ENCODE measurements at places on chromosomes 2 and 18.

- no peak for DNase-seq
Measured at GRCh38 chr2:217725409-217725808, 277.4 kb downstream of the TNS1 start.

DNA sequence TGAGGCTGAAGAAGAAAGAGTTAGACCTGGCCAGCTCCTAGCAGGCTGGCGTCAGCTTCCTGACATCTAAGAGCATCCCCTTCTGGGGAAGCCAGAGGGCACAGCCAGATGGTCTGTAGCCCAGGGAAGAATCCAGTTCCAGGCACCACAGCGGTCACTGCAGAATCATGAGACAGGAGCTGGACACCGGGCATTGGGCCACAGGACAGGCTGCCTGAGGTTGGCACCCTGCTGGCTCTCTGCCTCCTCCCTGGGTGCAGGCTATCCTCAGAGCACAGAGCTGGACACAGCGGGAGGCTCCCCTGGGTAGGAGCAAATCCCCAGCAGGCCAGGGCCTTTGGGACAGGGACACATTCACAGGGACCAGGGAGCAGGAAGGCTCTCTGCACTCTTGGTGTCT is 19.8 kb upstream of the ATOH8 start:
- no peak for DNase-seq

- no peak for DNase-seq
Measured at GRCh38 chr2:27009716-27010115, 23.0 kb upstream of the TMEM214 start.

DNA sequence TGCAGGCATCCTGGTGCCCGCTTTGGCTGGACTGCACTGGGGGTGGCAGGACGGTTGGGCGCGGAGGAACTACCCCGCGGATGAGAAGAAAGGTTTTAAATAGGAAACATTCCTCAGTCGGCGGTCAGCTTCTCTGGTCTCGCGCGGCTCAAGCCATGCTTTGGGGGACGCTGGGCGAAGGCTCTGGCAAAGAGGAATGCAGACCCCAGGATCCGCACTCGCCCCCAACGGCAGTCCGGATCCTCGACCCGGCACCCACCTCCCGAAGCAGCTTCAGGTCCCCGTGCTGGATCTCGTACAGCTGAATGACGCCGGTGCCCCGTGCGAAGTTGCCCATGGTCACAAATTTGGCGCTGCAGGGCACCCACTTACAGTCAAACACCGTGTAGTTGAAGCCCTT is 686 bp upstream of the PNO1 start:
- DNase-seq = no peak

- no peak for DNase-seq
Measured at GRCh38 chr2:95266781-95267430, 7.3 kb upstream of the PROM2 start.

GRCh38 chr18:26103579-26103978 is 13.2 kb upstream of the SS18 start:
- peak; percentile 50 for DNase-seq

- no peak for DNase-seq
Measured at GRCh38 chr2:10601866-10602566, 87.8 kb downstream of the NOL10 start.

GRCh38 chr2:54906716-54907115 is 143.5 kb downstream of the RTN4 start:
- no peak for DNase-seq

GRCh38 chr2:40497251-40497859 is 45.5 kb upstream of the SLC8A1 start:
- no peak for DNase-seq

DNA sequence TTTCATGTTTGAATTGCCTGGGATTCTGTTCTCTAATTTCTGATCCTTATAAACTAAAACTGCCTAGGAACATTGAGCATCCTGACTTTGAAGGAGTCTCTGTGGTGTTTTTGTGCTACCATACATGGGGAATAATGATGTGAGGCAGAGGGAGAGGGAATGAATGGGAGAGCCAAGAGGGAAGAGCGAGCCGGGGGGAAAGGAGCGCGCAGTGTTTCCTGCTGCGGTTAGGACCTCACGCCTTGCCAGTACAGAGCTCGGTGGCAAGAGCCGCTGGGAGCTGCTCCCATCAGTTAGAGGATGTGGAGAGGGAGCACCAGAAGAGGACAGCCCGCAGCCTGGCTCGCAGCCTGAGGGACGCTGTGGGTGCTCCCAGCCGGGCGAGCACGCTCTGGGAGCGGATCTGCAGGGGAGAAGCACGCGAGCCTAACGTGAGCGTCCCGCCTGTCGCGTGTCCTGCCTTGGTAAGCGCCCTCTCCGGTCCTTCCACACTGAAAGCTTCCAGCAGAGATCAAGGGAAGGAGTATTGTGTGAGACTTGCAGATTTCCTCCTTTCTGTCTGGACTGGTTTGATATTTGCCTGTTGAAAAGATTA is 114.7 kb downstream of the FAM210A start:
- DNase-seq = peak; percentile 20

GRCh38 chr18:51491678-51492372 is 294.3 kb upstream of the MEX3C start:
- no peak for DNase-seq

DNA sequence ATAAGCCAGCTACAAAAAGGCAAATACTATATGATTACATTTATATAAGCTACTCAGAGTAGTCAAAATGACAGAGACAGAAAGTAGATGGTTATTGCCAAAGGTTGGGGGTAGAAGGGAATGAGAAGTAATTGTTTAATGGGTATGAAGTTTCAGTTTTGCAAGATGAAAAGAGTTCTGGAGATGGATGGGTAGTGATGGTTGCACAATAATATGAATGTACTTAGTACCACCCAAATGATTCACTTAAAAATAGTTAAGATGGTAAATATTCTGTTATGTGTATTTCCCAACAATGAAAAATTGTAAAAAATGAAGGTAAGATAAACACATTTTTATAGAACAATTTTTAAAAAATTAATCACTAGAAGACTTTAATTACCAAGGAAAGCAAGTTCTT is 448.4 kb downstream of the ADCYAP1 start:
- DNase-seq = no peak
